ENCODE measurements at places on chromosomes 13 and 19.

DNA sequence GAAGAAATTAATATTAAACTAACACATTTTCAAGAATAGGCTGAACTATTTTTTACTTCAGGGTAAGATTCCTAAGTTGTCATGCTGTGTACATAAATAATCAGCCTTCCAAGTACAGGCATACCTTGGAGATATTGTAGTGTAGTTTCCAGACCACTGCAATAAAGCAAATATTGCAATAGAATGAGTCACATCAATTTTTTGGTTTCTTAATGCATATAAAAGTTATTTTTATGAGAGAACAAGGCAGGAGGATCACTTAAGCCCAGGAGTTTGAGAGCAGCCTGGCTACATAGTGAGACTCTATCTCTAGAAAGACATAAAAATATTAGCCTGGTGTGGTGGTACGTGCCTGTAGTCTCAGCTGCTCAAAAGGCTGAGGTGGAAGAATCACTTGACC, 511.5 kb downstream of the UQCRFS1 start:
- no peak for DNase-seq

DNA sequence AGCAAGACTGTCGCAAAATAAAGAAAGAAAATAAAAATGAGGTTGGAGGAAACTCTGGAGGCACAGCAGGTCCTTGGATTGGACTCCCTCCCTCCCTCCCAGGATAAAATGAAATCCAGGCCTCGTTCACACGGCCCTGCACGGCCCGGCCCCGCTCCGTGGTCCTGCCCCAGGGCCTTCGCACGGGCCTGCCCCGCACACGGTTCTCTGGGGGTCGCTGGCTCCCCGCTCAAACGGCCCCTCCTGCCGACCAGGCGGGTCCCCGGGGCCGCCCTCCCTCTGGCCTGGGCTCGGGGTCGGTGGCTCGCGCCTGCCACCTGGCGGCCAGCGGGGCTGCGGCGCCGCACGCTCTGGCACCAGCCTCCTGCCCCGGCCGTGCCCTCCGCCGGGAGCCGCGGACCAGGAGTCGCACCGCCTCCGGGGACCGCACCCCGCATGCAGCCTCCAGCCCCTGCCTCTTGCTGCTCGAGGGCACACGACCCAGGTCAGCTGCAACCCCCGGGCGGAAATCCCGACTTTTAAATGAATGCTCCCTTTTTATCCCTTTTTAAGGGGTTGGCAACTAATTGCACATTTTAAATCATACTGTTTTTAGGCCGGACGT, 1.5 kb upstream of the WDR18 start:
- DNase-seq, result peak; percentile 86

DNA sequence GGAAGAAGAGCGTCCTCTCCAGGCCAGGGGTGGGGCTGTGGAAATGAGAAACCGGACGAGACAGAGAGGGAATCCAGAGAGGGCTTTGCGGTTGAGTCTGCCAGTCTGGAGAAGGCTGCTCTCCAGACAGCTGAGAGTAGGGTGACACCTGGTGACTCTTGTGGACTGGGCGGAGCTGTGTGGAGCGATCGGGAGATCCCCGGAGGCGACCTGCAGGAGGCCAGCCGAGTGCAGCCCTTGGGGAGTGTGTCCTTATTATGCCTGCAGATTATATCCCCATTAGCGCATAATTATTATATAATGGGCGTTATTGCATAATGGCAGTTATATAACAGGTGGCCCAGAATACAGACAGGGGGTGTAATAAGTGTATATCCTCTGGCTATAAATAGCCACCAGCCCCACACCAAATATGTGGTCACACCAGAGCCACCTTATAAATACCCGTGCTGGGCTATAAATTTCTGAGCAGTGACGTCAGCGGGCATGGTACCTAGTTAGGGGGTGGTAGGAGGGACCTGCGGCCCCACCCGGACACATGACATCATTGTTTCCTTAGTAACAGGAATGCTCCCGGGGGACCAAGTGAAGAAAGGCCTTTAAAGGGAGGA, 41.2 kb downstream of the NFIX start:
- no peak for DNase-seq

DNA sequence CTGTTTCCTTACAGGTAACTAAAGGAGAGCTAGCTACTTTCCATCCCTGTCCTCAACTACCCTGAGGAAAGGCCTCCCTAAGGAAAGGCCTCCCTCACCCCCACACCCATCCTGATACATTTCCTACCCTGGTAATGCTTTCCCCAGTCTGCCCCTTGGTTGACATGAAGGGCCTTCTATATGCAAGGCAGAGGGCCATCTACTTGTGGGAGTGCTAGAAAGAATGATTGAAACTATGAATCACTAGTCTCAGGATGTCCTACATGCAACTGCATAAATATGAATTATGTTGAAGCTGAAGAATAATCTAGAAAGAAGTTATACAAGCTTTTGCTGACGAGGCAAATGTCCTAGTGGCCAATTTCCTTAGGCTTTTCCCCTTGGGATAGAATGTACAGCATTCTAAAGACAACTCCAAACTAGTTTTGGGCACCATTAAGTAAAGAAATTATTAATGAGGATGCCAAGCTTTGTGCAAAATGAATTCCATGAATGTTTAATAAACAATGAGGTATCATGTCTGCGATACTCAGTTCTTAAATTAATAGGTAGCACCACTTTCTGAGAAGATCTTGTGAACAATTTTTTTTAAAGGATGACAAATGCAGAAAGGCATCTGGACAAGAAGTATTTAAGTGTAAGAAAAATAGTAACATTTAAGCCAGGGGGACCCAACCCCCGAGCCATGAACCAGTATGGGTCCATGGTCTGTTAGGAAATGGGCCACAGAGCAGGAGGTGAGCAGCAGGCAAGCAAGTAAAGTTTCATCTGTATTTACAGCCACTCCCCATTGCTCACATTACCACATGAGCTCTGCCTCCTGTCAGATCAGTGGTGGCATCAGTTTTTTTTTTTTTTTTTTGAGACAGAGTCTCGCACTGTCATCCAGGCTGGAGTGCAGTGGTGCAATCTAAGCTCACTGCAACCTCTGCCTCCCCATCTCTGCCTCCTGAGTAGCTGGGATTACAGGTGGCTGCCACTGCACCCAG, 223.0 kb downstream of the LHFPL6 start:
- no peak for DNase-seq
